ENCODE measurements at places on chromosomes 2 and 18.

DNA sequence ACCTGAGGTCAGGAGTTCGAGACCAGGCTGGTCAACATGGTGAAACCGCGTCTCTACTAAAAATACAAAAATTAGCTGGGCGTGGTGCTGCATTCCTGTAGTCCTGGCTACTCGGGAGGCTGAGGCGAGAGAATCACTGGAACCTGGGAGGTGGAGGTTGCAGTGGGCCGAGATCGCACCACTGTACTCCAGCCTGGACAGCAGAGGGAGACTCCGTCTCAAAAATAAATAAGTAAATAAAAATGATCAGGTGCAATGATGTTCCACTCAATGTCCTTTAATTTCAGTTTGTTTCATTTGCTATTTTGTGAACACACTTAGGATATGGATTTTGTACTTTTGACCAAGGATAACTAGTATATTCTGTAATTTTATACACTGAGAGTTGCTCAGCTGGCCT is 9.3 kb downstream of the HADHA start:
- peak; percentile 35 for DNase-seq

GRCh38 chr2:110140401-110140800 is 24.8 kb upstream of the MALL start:
- DNase-seq, result no peak

DNA sequence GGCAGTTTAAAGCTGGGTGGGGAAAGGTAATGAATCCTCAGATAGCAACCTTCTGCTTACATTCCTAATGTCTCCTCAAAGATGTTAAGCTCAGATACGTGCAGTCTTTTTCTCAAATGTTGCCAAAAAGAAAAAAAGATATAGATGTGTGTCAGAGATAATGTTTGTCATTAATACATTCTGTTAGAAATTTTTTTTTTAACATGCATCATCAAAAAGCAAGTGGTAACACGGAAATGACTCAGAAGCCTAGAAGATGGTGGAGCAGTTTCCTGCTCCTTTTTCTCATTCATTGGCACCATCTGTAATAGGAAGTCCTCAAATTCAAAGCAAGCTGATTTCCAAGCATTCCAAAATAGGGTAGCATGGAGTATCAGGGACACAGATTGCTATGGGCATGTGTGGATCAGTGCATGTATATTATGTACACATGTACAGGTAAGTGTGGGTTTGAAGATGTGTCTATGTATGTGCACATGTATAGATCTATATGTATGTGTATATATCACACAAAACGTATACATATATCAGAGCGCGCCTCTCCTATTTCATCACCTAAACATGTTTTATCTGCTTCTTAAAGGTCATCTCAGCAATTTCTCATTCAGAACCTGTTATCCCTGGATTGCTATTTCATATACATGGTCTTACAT is 79.9 kb upstream of the ITGB6 start:
- DNase-seq, result peak; percentile 25

DNA sequence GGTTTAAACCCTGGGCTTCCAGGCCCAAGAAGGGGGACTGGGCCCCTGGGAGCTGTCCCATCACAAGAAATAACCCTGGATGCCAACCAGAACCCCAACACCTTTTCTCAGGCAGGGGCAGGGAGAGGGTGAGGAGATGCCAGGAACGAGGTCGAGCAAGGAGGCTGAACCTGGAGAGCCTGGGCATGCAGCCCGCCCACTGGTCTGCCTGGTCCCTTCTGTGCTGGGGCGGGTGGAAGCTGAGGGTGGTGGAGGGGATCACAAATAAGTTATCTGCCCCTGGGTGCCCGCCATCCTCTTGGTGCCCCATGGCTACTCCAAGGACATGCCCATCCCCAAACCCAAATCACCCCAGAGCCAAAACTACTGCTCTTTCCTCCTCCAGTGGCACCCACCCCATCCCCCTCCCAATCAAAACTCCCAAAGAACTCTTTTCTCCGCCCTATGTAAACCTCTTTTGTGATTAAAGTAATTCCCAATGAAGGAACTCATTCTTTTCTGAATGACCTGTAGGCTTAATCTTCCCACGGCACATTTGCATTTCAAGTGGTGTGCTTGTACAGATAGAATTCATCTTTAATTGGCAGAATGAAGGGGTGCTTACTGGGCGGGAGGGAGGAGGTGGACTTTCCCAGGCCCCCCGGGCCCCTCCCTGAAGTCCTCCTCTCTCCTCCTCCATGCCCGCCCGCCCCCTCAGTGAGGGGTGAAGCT is 47.9 kb downstream of the EFR3B start:
- no peak for DNase-seq

DNA sequence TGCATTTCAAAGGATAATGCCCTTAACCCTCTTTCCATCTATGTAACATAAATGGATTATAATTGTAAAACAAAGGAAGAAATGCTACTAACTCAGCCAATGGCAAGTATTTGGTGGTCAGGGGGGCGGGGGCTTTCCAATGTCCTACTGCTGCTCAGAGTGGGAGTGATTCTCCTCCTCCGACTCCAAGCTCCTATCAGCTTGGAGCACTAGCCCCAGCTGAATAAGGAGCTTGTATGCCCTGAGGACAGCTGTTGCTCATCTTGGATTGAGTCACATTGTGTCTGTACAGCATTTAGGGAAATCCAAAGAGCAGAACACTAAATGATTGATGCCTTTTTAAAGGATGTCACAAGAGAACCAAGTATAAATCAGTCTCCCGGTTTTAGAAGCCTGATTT is 105.6 kb upstream of the ZNF521 start:
- DNase-seq, result no peak
